ENCODE measurements at places on chromosomes 6 and 20.

- no peak for DNase-seq
Measured at GRCh38 chr20:59381689-59382088, 81.3 kb downstream of the EDN3 start.

DNA sequence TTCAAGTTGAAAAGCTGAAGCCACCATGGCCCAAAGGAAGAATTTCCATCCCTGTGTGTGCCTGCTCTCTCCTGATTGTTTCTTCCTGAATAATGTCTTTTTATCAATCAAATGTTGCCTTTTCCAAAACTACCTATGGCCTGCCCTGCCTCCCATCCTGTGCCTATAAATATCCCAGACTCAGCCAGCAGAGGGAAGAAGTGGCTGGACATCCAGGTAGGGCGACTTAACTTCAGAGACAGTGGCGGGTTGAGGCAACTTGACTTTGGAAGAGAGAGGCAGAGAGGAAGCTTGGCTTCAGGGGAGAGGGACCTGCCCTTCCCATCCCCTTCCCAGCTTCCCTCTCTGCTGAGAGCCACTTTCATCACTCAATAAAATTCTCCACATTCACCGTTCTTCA is 133.0 kb downstream of the LCA5 start:
- no peak for DNase-seq

GRCh38 chr6:138093632-138094031 is 13.6 kb downstream of the PERP start:
- no peak for DNase-seq

- DNase-seq: no peak
Measured at GRCh38 chr20:25071734-25072133, 10.2 kb downstream of the VSX1 start.

DNA sequence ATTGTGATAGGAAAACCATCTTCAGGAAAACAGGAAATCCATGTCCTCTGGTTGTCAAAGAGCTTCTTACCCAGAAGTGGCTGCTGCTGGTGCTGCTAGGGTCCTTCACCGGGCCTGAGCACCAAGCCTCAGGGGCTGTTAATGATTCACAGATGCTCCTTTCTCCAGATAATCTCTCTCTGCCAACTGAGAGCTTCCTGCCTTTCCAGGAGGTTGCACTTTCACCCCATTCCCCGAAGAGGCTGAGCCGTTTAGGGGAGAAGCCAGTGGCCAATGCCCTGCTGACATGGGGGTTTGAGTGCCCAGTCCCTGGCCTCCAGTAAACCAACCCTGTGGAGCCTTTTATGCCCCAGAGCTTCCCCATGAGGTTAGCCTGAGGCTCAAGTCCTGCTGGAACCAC is 122.4 kb downstream of the CBLN4 start:
- no peak for DNase-seq
